EL (cell line): ENCODE measurements at places on chromosomes 3 and 15.

DNA sequence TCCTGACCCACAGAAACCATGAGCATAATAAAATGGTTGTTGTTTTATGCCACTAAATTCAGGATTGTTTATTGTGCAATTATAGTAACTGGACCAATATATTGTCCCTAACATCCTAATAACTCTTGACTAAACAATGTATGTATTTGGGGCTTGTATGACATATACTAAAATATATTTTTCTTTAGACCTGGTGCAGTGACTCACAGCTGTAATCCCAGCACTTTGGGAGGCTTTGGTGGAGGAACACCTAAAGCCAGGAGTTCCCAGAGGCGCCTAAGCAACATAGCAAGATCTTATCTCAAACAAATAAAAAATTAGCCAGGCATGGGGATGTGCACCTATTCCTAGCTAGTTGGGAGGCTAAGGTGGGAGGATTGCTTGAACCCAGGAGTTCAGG lies 180.4 kb downstream of the SUCNR1 start:
- DNase-seq = no peak

DNA sequence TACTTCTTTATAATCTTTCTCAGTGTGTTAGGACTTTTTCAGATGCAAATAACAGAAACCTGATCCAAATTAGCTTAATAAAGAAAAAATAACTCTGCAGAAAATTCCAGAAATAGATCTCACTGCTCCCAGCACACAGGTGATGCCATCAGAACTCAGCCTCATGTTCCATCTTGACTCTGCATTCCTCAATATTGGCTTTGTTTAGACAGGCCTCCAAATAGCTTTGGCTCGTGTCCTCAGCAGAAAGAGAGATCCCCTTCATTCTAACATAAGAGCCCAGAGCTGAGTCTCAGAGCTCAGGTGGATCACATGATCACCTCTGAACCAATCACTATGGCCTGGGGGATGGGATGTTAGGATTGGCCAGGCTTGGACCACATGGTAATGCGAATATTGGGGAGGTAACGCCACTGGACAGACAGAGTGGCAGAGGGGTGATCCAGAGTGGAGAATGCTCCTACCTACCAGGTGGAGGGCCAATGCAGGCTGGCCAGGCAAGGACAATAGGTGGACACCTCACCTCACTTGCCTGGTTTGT lies 46.6 kb upstream of the TBC1D21 start:
- no peak for DNase-seq

- no peak for DNase-seq
Measured at GRCh38 chr15:91974321-91974720, 120.8 kb downstream of the SLCO3A1 start.

DNA sequence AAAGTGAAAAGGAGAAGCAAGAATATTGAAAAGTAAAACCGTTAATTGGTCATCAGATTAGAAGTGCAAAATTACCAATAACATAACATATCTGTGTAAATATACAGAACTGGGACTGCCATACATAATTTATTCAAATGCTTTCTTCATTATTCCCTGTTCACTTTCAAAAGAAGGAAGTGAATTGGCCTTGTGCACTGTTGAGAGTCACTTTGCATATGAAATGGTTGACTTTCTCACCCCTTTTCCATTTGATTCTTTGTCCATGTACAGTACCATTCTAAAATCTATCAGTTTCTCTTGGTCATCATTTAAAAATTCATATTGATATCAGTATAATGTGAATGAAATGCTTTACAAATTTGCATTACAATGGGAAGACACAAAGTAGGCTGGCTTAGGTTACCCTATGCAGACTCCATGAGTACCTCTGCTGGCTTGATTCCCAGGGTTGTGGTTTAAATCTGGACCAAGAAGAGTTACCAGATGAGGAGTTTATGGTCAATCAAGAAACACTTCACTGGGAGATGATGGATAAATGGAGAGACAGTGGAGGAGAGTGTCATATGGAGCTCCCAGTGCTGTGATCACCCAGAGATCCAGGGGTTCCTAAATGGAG lies 210.9 kb upstream of the TOPAZ1 start:
- peak; percentile 22 for DNase-seq

DNA sequence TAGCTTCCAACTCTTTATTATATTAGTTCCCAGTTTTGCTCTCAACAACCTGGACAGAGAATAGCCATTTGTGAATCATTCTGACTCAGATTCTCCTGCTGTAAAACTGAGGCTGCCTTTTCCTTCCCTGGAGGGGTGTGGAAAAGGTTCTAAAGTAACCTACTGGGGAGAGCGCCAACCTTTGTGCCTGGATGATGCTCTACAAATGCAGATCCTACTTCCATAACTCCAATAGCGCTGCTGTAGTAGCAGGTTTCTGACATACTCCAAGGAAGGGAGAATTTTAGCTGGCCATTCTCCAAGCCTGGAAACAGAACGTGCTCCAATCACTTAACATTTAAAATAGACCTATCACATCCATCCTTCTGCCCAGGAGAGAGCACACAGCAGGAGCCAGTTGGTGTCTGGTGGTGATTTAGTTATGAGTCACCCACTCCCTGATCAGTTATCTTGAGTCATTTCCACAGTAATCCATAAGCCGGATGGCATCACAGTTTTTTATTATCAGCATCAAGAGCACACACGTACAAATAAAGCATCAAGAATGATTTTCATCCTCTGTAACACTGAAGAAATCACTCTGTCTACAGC lies 38.3 kb downstream of the MYH15 start:
- DNase-seq = peak; percentile 93

DNA sequence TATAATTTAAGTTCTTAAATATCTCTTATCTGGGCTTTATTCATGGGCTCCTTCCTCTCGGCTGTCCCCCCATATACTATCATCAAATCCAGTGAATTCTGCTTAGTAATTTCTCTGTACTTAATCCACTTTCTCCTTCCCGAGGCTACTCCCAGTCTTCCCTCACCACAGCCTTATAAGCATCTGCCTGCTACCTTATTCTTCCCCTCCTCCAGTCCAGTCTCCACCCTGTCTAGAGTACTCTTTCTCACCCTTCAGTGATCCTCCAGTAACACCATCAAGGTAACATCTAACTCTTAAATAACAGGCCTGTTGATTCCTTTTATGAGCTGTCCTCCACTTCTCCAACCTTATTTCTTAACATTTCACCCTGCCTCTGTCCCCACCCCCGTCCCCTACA lies 65.8 kb downstream of the NEO1 start:
- no peak for DNase-seq

GRCh38 chr3:31274326-31275024 lies 258.2 kb upstream of the STT3B start:
- peak; percentile 30 for DNase-seq

GRCh38 chr15:98390946-98391530 lies 257.3 kb upstream of the IGF1R start:
- no peak for DNase-seq

DNA sequence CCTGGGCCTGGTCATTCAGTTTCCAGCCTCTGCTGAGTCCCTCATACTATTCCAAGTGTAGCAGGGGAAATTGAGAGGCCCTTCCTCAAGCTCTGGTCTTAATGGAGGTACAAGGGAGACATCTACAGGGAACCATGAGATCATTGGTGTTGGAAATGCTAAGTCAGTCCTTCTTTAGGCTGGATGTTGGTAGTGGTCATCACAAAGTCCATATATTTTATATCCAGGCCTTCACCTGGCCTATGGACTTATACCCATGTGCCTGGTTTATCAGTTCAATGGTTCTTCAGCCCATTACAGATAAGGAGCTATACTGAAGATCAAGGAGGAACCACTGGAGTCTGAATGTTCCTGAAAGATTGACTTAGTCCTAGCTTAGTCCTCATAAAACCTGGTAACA lies 135.0 kb downstream of the STAG1 start:
- DNase-seq = peak; percentile 17

GRCh38 chr15:69573815-69574475 lies 121.3 kb downstream of the RPLP1 start:
- no peak for DNase-seq
